Pons (tissue), 1 donor: ENCODE measurements at places on chromosomes 12 and 14.

DNA sequence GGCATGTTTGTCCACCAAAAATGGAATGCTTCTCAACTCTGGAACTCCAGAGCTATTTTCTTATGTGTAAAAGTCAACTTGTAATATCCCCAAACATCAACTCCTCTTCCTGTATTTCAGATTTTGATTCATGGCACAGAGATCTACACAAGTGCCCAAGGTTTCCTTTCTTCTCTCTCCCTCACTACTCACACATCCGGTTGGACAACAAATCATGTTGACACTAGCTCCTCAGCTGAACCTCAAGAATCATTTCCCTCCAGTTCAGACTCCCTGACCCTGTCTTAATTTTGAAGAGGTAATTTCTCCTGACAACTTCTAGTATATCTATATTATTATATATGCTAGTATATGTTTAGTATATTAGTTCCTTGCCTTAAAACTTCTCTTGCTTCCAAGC lies 485.4 kb upstream of the CCDC196 start:
- DNase-seq: no peak

DNA sequence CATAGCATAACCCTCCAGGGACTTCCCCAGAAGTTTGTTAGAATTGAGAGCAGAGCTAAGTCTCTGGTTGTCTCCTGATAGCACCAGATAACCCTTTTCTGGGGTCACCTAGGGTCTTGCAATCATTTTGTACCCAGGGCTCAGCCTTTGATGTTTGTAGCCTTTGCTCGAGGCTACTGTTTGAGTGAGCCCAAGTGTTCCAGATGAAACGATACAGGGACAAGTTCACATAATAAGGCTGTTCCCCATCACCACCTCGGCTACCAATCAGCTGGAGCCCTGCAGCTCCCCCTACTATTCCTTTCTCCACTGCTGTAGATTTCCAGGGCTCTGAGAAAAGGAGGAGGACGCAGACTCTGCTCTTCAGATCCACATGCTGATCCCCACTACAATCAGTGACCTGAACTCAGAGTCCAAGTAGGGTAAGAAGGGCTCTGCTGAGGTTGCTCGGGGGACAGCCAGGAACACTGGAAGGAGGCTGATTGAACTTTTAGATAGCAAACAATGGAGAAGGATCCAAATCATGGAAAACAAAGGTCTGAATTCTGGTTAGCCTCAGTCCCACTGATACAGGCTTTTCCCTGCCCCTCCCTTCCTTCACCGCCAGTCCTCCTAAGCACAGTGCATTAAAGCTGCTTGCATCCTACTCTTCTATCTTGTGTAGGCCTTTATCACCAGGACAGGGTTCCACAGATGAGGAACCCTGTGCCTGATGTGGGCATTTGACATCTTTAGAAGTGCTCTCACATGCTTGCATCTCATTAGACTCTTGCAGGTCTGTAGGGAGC lies at the start of gene EDDM3A:
Gene EDDM3A, plus strand, starts transcription at position 317 of the 788 bp plus-strand sequence. CDS start 1,694 bp downstream, outside the sequence.
- no peak for DNase-seq

DNA sequence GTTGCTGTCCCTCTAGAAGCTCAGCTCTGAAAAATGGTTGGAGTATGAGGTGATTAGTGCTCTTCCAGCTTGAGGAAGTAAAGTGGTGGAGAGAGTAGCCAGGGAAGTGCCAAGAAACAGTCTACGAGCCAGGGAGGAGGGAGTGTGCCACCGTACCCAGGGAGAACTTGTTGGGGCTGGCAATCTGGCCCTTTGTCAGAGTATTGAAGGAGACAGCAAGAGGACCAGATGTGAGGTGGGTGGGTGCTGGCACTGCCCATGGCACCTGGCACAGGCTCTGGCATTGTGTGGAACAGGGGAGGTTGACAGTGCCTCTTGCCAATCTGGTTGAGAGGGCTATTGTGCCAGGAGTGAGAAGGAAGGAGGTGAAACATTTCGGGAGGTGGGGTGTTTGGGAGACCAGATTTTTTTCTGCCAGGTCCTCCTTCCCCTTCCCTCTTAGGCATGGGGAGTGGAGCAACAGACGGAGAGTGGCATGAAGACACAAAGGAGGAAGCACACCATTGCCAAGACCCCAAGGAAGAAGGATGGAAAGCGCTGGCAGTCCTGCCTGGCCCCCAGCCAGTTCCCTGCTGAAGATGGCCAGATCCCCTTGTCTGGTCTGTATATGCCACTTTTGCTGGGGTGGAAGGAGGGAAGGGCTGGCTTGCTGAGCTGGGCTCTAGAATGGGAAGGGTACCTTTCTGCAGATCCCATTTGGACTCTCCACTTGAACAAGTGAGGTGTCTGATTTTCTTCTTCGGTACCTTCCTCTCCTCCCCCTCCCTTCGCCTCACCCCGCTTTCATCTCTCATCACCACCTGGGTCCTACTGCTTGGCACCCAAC lies 37.5 kb downstream of the ZFHX2 start:
- DNase-seq: peak; percentile 65

DNA sequence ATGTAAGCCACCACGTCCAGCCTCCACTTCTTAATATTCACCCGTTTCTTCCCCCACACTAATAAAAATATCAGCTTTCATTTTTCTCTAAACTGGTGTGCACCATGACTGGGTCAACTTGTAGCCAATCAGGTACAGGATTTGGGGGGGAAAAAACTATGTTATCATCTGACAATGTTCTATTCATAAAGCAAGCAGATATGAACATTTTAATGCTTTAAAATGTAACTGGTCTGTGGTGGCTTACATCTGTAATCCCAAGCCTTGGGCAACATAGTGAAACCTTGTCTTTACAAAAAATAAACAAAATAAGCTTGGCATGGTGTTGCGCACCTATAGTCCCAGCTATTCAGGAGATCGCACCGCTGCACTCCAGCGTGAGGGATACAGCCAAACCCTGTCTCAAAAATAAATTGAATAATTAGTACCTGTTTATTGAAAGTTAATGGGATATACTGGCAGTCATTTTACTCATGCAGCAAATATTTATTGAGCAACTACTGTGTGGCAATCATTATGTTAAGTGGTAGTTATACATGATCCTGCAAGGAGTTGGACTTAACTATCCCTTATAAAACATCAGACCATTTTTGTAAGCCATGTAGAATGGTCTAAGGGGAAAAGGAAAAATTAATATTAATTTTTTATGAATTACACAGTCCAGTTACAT lies 15.3 kb upstream of the ITPR2 start:
- no peak for DNase-seq

GRCh38 chr14:96370528-96370927 lies 7.2 kb downstream of the GSKIP start:
- no peak for DNase-seq

DNA sequence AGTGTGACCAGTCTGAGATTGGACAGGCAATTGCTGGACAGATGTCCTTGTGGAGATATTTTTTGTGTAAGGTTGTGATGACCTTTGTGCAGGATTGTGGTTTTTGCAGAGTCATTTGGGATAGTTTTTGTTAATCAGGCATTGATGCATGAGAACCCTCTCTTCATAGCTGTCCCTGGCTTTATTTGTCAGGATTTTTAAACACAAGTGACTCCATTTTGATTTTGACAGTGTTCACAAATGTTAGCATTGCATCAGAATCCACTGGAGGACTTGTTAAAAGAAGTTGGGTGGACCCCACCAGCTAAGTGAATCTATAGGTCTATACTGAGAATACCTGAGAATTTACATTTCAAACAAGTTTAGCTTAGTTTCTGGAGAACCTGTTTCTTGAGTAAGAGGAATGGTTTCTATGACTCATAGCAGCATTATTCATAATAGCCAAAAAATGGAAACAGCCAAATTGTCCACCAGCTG lies 11.8 kb downstream of the FNTB start:
- no peak for DNase-seq

DNA sequence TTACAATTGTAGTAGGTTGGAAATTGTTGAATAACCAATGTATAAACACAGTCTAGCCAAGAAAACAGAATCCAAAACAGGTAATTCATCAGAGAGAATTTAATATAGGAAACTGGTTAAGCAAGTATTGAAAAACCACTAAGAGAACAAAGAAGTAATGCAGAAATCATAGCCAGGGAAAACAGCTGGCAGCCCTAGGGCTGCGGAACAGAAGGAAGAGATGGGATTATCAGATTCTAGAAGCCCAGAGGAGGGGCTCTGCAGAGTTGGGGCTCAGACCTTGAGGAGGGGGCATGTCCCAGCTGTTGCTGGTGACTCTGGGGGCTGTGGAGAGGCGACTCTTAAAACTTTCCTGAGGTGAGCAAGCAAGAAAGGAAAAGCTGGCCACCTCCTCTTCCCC lies 49.4 kb downstream of the CD9 start:
- DNase-seq: no peak
